ENCODE measurements at places on chromosomes 2 and 18.

GRCh38 chr2:120236791-120237190 is 13.6 kb upstream of the TMEM185B start:
- DNase-seq: no peak

DNA sequence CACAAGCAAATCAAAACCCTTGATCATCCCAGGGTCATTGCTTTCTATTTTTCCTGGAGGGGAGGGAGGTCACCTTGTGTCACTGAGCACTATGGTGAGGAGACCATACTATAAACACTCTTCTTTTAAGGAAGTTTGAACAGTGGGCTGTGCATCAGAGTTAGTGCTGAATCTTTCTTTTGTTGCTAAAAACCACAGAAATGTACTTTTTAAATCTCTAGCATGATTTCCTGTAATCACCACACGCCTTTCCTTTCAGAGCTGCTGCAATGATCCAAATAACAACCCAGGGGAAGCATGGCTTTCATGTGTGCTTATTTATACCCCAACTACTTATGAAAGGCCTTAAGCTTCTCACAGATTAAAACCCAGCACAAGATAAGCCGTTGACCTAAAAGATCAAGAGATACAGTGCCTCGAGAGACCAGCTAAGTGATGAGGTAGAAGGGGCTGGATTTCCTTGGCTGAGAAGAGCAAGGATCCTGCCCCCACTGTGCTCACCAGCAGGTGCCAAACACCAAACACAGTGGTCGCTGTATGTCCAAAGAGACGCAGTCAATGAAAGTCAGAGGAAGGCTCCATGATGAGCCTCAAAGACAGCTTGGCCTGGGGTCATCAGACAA is 34.7 kb downstream of the TRABD2A start:
- DNase-seq: no peak

- peak; percentile 73 for DNase-seq
These were observed 10.9 kb downstream of the TRIP12 start for GRCh38 chr2:229910832-229911412.

- peak; percentile 82 for DNase-seq
These were observed 1.8 kb downstream of the SP3 start for GRCh38 chr2:173963323-173963816.

DNA sequence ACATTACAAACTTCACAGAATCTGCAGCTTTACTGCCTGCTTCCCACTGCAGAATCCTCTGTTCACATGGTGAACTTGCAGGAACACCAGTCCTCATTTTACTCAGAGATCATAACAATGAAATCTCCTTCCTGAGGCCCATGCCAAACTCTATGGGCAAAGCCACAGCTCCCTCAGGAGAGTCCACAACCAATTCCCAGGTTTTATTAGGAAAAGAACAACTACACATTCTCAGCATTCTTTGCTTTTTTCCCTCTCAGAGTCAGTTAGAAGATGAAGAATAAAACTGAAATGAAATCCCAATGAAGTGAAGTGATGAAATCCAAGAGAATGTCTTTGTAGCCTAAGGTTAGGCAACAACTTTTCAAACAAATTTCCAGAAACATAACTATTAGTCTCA is 233.7 kb downstream of the DSEL start:
- DNase-seq: no peak

DNA sequence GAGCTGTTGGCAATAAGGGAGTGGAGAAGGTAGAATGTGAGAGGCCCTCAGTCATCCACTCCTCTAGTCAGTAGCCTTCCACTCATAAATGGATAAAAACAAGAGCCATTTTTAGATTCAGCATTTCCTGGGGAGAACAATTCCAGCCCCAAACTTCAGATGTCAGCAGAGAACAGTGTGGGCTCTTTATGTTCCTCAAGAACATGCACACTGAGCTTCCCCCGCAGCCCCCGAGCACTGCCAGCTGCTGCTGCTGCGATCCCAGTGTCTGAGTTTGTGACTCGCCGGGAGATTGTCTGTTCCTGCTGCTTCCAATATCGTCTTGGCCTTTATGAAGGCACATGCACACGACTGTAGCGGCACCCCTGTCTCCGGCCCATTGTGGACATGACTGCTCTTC is 143.7 kb upstream of the CTNNA2 start:
- no peak for DNase-seq

DNA sequence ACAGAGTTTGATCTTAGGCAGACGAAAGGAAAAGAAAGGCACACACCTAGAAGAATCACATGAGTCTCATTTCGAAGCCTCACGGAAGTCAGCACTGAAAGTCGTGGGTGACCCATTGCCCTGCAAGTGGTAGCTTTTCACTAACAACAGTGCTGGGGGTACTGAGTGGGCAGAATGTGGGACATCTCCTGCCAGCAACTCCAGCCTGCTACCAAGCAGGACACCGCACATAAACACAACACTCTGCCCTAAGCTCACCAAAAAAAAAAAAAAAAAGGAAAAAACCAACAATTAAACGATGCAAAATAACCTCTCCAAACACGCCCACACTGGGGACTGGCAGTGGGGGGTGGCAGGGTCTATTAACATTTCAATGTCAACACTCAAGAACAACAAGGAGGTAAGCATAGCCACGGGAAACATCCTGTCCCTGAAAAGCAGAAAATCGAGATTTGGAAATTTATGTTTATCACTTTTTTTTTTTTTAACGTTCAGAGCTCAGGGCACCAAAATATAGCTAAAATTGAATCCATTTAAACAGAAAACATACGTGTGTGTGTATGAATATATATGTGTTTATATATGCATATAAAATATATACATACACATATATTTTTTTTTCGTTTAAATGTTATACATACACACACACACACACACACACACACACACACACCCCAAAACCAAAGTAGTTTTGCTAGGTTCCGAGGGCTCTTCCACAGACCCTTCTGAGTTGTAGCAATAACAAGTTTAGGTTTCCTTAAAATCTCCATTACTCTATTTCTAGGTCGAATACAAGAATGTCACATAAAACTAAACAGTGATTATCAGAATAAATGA is 2.2 kb downstream of the INO80D start:
- DNase-seq: peak; percentile 61

GRCh38 chr18:45173327-45173726 is 441.9 kb upstream of the SLC14A2 start:
- no peak for DNase-seq

DNA sequence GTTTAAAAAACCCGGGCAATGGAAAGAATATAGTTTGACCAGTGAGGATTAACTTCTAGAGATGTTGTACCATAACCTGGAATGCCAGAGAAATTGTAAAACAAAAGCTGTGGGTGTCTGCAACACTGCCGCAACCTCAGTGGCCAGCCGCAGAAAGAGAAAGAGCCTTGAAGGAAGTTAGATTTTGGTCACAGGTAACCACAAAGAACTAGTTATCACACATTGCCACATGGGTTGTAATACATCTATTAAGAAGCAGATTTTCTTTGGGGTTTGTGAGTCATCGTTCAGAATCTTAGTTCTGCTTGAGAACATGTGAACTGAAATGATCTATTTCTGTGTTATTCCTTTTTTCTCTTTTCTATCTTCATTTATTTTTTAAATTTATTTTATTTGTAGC is 222.9 kb upstream of the AGAP1 start:
- DNase-seq: peak; percentile 87

- DNase-seq: no peak
These were observed 19.6 kb downstream of the SPATA3 start for GRCh38 chr2:231015478-231015877.

GRCh38 chr2:121182520-121182919 is 102.5 kb downstream of the TFCP2L1 start:
- DNase-seq: no peak

DNA sequence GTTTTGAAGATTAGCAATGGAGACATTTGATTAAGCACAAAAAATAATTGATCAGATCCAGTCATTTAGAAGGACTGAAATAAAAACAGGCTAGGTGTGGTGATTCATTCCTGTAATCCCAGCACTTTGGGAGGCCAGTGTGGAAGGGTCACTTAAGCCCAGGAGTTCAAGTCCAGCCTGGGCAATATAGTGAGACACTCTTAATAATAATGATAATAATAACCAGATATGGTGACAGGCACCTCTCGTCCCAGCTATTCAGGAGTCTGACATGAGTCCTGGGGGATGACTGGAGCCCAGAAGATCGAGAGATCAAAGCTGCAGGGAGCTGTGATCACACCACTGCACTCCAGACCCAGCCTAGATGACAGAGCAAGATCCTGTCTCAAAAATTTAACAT is 3.5 kb upstream of the FN1 start:
- no peak for DNase-seq

GRCh38 chr2:113930448-113930847 is 40.6 kb downstream of the ACTR3 start:
- DNase-seq: no peak

DNA sequence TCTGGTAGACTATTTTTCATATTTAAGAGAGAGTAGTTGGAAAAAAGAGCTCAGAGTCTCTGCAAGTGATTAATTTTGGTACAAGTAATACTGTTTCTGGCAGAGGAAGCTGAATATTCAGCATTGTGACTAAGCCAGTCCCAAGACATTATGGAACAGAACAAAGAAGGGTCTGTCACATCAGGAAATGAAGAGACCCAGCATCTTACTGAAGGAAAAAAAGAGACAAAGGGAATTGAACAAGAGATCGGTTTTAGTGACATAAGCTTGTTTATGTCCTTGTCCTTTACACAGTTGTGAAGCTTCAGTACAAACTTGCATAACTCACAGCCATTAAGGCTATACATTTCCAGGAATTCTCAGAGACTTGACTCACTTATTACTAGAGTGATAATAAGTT is 568.5 kb upstream of the SLC8A1 start:
- DNase-seq: no peak

GRCh38 chr2:2941205-2941604 is 436.4 kb downstream of the EIPR1 start:
- DNase-seq: no peak

DNA sequence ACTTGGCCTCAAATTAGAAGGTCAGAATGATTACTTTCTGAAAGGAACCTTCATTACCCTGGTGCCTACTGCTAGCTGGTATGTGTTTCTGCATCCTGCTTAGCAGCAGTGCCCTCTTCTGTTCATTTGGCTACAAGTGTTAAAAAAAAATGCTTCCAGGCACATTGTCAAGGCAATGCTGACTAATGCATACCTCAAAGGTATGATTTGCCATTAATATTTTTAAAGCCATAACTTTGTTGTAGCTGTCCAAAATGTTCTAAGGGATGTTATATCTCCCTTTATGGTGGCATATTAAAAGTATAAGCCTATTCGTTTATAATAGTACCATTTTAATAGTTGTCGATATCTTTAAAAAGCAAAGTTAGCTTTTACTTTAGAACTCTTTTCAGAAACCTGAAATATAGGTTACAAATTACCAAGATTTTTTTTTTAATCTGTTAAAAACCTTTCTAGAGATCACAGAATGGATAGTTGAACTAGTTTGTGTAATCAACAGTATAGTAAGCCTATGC is 52.0 kb upstream of the FAM171B start:
- DNase-seq: peak; percentile 72

DNA sequence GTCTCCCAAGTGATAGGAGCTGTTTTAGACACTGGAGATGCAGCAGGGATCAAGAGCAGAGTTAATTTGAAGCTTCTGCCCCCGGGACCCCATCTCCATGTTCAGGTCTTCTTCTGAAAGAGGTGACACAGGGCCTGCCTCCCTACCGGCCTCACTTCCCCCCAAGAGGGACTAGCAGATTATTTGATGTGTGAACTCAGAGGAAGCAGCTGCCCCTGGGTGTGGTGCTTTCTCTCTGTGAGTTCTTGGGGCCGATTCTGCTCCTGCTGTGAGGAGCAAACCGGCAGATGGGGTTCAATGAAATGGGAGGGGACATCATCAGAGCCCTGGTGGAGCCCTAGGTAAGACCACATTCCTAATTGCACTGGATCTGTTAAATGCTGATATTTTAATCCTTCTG is 193.4 kb downstream of the FBXO15 start:
- no peak for DNase-seq

DNA sequence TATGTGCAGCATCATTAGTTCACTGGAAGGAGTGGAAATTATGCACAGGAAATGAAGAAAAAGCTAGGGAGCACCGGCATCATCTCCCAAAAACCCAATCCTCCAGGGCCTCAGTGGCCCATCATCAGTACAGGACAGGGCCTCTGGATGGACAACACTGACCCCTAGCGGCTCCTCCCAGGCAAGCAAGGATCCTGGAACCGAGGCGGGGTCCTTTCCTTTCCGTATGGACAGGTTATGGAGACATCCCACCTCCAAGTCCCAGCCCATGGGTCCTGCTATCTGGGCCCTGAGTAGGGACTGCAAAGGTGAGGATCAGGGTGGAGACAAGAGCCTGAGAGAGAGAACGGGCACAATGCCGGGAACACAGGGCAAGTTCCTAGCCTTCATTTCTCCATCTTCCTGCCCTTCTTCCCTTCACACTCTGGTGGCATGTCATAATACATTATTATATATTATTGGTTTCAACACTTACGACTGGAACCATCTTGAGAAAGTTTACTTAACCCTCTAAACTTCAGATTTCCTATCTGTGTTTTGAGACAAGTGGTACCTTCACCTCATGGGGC is 68.2 kb downstream of the ZNF516 start:
- peak; percentile 39 for DNase-seq

DNA sequence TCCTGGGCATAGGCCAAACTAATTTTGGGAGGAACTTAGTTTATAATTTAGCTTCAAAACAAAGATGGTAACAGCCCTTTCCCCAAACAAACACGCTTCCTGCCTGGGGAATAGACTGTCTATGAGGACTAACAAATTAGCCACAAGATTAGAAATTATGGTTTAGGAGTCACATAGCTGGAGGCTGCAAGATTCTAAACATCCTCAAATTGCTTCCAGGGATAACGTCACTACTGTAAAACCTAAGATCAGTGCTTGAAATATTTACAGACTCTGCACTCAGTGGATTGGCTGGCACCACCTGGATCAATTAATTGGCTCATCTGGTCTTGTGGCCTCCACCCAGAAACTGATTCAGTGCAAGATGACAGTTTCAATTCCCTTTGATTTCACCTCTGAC is 118.0 kb upstream of the TACR1 start:
- no peak for DNase-seq

DNA sequence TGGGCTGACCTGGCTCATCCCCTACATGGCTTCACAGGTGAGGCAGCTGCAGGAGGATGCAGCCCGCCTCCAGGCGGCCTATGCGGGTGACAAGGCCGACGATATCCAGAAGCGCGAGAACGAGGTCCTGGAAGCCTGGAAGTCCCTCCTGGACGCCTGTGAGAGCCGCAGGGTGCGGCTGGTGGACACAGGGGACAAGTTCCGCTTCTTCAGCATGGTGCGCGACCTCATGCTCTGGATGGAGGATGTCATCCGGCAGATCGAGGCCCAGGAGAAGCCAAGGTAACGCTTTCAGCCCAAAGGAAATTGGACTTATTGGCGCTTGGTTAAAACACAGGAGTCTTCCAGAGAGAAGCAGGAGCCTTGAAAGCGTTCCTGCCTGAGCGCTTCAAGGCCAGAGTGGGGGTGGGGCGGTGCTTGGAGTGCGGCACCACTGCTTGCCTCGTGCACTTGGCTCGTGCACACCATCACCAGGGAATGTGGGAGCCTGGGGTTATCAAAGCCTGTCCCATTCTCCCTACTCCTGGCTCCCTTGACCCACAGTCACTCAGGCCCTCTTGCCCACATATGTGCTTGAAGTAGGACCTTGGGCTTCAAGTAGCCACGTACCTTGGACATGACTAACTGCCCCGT is 69.8 kb upstream of the EML6 start:
- DNase-seq: no peak

All from NB4 (cell line).